T1000 (cell line): ENCODE measurements at places on chromosomes 5 and 9.

GRCh38 chr5:61622156-61622555, 290.1 kb downstream of the ZSWIM6 start:
- DNase-seq = no peak

- DNase-seq = no peak
Measured at GRCh38 chr5:55692509-55692908, 19.6 kb downstream of the SLC38A9 start.

DNA sequence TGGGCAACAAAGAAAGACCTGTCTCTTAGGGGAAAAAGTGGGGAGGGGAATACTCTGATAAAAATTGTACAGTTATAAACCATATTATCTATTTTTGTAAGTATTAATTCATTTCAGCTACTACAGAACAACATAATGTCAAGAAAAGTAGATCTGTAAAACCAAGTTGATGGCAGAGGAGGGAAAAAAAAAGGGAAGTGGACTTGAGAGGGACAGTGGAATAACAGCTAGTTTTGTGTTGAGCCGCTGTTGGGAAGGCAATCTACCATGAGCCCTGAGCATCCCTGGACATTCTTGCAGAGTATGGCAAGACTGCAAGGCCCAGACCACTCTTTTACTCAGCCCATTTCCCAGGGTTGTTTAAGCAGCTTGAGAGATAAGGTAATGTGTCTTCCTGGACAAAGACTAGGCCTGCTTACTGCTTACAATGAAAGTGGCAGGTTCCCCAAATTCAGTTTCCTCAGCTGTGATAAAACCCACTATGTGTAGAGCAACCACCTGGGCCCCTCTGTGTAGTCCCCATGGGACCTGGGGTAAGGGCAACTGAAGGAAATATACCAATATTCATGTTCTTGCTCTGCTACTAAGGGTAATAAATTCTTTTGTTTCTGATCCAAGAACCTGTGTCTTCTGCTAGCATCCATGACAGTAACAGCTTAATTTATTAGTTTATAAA, 25.0 kb downstream of the CEP120 start:
- no peak for DNase-seq

- DNase-seq = no peak
Measured at GRCh38 chr5:155729684-155730059, 597.3 kb upstream of the SGCD start.

DNA sequence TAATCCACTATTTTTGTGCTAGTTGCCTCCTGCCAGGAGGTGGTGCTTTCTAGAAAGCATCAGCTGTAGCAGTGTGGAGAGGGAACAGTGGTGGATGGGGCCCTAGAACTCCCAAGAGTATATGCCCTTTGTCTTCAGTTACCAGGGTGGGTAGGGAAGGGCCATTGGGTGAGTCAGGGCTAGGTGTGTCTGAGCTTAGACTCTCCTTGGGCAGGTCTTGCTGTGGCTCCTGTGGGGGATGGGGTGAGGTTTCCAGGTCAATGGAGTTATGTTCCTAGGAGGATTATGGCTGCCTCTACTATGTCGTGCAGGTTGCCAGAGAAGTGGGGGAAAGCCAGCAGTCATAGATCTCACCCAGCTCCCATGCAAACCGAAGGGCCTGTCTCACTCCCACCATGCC, 11.3 kb upstream of the ADAMTS12 start:
- DNase-seq = no peak

GRCh38 chr9:33116860-33117259, 40.4 kb upstream of the SMU1 start:
- no peak for DNase-seq

GRCh38 chr5:84059672-84060071, 325.0 kb downstream of the EDIL3 start:
- no peak for DNase-seq

DNA sequence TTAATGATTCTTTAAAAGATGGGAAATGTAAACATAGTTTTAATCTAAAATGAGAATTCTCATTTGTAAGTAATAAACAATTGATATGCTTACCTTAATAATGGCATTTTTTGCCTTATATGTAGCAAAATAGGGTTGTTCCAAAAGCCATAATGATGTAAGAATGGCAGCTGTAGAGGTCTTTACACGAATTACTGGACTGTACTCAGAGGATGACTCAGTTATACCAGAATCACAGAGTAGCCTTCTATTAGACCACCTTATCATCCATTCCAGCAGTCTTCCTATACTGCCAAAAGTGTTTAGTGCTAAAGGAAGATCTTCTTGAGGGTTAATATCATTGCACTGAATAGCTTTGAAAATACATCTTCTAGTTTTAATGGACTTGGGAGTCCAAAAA, 66.5 kb downstream of the CPLANE1 start:
- DNase-seq = no peak

DNA sequence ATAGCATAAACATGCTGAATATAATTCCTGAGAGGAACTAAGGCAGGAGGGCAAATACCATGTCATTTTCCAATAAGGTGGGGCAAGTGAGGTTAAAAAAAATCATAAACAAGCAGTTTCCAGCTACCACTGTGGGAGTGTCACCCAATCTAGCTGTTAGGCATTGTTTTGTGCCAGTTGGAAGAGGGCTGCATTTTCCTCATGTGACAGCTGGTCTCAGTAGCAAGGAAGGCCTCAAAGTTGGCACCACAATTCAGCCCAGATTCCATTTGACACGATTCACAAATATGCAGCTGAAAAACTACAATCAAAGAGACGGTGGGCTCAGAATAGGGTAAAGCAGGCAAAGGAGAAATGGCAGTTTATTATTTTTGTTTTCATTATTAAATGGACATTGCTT, 636.1 kb downstream of the KIF4B start:
- no peak for DNase-seq

DNA sequence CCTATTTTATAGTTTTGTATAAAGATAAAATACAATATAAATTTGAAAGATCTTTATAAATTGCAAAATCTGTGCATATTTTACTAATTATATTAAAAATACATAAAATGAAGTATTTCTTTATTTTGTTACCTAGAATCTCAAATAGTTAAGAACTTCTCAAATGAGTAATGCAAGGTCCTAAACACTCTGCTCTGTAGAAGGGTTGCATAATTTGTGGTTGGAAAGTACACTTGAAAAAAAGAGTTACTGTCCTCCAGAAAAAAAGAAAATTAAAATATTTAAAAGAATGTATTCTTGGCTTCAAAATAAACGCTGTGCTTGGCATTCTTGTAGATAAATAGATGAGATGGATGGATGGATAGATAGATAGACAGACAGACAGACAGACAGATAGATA, 428.8 kb upstream of the CDH6 start:
- DNase-seq = no peak

GRCh38 chr5:75059912-75060545, 7.7 kb upstream of the GCNT4 start:
- DNase-seq = no peak

DNA sequence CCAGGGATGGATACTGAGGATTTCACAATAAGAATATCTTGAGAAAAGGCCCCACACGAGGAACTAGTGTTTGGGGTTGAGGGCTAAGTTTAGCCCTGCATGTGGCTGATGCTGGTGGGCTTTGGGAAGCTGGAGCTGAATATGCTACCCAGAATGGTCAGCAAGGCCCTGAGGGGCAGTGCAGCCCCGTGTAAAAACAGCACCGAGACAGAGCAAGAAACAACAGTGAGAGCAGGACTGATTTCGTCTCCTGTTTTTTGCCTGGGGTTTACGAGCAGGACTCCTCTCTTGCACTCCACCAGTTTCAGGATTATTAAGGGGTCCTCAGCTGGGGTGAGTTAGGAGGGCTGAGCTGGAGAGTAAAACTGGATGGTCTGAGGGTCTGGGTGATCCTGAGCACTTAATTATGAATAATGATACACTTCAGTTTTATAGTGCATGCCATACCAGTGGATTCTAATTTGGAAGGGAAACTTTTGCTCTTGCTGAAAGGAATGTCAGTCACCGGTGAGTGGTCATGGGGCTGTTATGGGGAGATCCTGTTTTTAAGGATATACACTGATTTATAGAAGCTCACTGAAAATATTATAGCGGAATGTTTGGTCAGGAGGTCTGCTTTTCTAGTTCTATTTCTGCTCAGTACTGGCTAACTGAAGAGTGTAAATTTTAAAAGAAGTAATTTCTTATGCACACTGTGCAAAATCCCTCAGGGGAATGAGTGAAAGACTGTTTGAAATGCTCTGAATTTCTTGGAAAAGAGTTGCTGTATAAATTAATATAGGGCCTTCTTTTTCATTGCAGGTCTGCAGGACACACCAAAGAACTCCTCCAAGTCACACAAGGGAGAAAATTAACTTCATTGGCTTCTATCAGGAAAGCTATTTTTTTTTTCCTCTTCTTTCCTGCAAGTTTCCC, 42.7 kb upstream of the NFIB start:
- DNase-seq = no peak

DNA sequence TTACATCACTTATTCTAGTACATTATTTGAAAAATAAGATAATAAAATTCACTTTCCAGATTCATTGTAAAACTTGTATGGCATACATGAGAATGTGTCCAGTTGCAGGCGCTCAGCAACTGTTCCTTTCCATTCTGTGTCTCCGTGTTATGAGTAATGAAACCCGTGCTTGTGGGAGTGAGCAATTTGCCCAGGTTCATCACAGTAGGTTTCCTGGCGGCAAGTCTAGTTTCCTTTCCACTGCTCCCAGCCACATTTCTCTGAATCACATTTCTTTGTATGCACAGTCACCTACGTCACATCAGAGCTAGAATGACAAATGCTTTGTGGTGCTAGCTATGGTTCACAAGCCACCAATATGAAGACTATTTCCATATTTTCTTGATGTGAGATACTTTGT, 39.9 kb downstream of the MOCS2 start:
- DNase-seq = no peak

DNA sequence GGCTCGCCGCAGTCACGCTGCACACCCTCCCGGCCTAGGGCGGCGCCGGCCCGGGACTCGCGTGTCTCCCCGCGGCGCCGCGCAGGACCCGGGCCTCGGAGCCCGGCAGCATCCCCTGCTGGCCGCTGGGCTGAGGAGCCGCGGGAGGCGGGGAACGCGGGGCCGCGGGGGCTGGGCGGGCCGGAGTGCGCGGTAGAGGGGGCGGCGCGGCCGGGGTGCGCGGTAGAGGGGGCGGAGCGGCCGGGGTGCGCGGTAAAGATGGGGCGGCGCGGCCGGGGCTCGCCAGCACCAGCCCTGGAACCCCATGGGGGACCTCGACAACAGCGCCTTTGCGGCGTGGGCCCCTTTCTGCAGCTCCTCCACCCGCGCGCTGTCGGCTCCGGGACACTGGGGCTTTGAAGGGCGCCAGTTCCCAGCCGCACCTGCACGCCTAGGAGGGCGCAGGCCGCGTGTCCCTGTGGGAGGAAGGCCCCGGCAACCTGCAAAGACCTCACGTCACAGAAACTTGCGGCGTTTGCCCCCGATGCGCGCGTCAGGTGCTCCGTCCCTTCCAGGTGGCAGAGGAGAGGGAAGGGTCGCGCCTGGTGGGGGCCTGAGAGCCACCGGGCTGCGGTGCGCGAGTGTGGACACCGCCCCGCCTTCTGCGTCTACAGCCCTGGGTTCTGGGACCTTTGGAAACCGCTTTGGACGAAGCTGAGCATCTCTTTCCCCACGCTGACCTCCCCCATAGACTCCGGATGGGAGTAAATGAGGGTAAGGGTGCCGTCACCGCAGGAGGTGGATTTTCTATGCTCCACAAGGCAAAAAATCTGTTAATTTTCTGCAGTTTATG, 49.6 kb downstream of the NSUN2 start:
- no peak for DNase-seq

GRCh38 chr9:87337335-87338087, 160.2 kb upstream of the DAPK1 start:
- no peak for DNase-seq

- DNase-seq = no peak
Measured at GRCh38 chr5:141963701-141964100, 5.2 kb upstream of the RNF14 start.

- no peak for DNase-seq
Measured at GRCh38 chr5:160697281-160697680, 154.7 kb downstream of the ATP10B start.

DNA sequence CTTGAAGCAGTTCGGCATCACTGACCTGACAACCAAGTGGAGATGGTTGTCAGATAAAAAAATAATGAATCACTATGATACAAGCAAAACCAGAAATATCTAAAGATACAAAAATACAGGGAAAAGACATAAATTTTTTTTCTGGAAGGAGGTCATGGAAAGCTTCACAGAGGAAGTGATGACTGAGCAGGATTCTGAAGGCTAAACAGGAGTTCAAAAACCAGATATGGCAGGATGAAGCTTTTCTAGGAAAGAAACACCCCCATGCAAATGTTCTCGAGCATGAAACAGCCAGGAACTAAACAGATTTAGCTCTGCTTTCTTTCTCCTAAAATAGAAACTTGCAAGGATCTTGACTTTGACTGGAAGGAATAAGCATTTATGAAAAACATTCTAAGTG, 60.7 kb upstream of the IFNE start:
- no peak for DNase-seq

DNA sequence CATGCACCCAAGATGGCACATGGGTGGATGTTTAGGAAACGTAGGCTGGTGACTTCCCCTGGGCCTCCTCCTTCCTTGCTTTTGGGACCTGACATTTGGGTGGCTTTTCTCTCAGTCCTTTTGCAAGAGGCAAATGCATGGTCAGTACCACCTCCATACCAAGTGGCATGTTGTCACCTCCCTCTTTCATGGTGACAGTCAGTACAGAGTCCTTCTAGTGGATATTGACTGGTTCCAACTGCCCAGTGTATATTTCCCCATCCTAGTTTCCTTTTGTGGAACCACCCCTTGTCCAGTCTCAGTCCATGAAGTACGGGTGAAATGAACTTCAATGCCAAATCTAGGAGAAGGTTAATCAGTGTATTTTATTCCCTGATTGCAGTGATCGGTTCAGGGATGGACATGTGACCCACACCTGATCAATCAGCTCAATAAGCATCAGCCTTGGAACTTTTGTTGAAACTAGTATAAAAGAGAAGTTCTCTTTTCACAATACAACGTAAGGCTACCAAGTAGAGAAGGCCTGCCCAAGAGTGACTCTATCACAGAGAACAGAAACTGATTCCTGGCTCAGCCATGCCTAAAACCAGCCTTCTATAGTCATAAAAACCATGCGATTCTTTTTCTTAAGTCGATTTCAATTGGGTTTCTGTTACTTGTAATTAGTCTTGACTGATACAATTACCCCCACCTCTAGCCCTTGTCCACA, 143.4 kb upstream of the KLF9 start:
- no peak for DNase-seq

DNA sequence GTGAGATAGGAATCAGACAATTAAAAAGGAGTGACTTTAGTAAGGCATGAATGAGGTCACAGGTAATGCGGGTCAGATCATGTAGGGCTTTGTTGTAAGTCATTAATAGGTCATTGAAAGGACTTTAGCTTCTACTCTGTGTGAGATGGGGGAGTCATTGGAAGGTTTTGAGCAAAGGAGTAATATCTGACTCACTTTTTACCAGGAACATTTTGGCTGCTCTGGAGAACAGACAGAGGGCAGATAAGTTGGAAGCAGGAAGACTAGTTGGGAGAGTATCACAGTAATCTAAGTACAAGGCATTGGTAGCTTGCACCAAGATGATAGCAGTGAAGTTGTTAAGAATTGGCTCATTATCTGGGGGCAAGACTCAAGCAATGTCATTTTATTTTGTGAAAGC, 37.4 kb downstream of the KIF2A start:
- DNase-seq = no peak
